Urinary bladder (tissue), 4 donors: ENCODE measurements at places on chromosomes 1 and 21. TPM values are rescaled to one million over a fixed set of nuclear protein-coding genes. Genes with fewer than 3 reads are reported as not detected.

The RIMS3 gene
- 3.1 TPM for total RNA-seq

The LYST gene
- total RNA-seq: 62.7 TPM

The CNR2 gene
- total RNA-seq: 0.11 TPM

The PPIAL4G gene
- 0.05 TPM for total RNA-seq

The TTC22 gene
- 2.1 TPM for total RNA-seq
